Esophagus squamous epithelium (tissue), 5 donors: ENCODE measurements at places on chromosomes 5 and 9. TPM values are rescaled to one million over a fixed set of nuclear protein-coding genes. Genes with fewer than 3 reads are reported as not detected.

GRCh38 chr9:22588918-22589317 is 142.3 kb downstream of the DMRTA1 start:
- no peak for DNase-seq

DNA sequence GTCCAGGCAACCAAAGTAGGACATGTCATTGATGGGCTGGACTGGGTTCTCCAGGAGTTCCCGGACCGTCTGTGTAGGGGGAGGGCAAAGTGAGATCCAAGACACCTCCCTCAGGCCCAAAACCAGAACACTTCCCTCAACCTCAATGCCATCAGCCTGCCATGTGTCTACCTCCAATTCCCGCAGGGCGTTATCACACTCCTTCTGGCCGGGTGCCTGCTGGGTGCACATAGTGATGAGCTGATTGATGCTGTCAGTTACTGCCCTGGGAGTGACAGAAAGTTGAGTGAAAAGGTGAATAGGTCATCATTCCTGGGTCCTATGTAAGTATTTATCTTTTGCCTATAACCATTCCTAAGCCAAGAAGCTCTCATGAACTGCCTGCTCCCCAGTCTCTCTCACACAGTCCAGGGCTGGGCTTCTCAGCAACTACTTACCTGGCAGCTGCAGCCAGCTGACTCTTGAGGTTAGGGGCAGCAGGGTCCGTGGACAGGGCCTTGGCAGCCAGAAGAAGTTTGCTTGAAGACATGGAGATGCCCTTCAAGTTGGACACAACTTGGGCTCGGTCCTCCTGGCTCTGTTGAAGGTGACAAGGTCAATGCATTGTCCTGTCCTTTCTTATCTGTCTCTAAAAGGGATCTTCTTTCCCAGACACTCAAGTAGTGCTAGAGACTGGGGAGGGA is 21.0 kb downstream of the TLN1 start:
- DNase-seq, result no peak

- DNase-seq, result no peak
These were observed 117.5 kb upstream of the CDH6 start for GRCh38 chr5:31075981-31076380.

GRCh38 chr5:110351430-110351829 is 375.0 kb downstream of the TMEM232 start:
- DNase-seq, result no peak

GRCh38 chr9:32344551-32345182 is 39.8 kb upstream of the ACO1 start:
- no peak for DNase-seq

GRCh38 chr5:142342128-142342981 is 17.5 kb upstream of the SPRY4 start:
- no peak for DNase-seq

DNA sequence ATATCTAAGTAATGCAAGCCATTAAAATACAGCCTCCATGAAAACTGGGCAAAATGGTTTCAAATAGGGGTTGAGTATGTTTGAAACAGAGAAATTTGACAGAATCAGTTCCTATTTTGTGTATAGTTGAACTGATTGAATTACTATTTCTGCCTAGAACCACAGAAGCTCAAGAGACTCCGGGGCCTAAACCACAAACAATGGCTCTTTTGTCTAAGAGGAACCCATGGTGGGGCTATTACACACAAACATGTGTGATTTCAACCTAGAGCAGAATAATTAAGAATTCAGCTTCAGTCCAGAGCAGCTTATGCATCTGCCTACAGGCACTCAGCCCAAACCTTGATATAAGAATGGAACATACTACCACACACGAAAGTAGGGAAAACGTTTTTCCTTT is 171.2 kb upstream of the MPDZ start:
- DNase-seq, result no peak

AGXT2 gene
- not detected for total RNA-seq

COL23A1 gene
- total RNA-seq, result 1.5 TPM

ZBED3 gene
- total RNA-seq, result 0.47 TPM

JAKMIP2 gene
- 0.09 TPM for total RNA-seq

IRX2 gene
- 6.4 TPM for total RNA-seq

LIX1 gene
- total RNA-seq, result not detected

PRRT1B gene
- total RNA-seq, result not detected

RCL1 gene
- 15.3 TPM for total RNA-seq
